Muscle of back (tissue), 13 donors: ENCODE measurements at places on chromosomes 7 and 10. TPM values are rescaled to one million over a fixed set of nuclear protein-coding genes. Genes with fewer than 3 reads are reported as not detected.

The CRHR2 gene
- polyA plus RNA-seq, result 4.5 TPM

The SEMA3E gene
- 3.3 TPM for polyA plus RNA-seq

The HGF gene
- polyA plus RNA-seq, result 7.0 TPM

The LRRC18 gene
- 0.10 TPM for polyA plus RNA-seq

The PNLIPRP2 gene
- polyA plus RNA-seq, result not detected

The NOS3 gene
- polyA plus RNA-seq, result 7.0 TPM

GRCh38 chr10:1738950-1739349 is 1.6 kb upstream of the ADARB2 start:
- DNase-seq, result no peak

GRCh38 chr10:102668326-102669107 is 24.2 kb downstream of the TRIM8 start:
- DNase-seq, result peak; percentile 44

DNA sequence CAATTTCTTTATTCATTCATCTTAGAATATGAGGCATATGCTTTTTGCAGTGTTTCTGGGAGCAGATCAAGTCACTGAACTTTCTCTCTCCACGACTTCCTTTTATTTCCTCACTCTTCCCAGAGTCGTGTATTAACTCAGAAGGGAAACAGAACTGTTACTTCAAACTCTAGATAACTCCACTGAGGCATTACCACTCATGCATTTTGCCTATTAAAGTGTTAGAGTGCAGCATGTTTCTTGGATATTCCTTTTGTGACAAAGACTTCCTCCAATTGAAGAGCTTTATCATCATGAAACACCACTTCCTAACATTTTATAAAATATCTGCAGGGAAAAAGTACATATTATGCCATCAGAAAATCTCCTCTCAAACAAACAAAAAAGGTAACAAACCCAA is 797.4 kb upstream of the COBL start:
- DNase-seq, result no peak

DNA sequence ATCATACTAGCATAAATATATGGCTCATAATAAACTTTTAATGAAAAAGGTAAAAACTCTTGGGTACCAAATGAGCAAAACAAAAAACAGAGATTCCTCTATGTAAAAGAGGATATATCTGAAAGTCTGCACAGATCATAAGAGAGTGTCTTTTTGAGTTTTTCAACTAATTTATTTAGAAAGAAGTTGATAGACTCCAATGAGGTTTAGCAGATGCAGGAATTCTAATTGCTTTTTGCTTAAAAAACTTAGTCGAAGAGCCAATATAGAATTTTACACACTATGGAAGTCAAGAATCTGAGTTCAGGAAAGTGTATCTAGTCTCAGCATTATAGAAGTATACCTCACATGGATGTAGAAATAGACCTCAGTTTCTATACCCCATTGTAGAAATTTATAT is 3.4 kb upstream of the MLLT10 start:
- DNase-seq, result no peak

DNA sequence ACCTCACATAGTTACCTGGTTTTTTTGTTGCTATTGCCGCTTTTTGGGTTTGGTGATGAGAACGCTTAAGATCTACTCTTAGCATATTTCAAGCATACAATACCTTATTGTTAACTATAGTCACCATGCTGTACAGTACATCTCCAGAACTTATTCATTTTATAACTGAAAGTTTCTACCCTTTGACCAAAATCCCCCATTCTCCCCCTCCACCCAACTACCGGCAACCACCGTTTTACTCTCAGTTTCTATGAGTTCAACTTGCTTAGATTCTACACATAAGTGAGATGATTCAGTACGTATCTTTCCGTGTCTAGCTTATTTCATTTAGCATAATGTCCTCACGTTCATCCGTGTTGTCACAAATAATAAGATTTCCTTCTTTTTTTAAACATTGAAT is 86.7 kb upstream of the IL6 start:
- no peak for DNase-seq

GRCh38 chr7:67566101-67566500 is 569.5 kb downstream of the TYW1 start:
- no peak for DNase-seq

DNA sequence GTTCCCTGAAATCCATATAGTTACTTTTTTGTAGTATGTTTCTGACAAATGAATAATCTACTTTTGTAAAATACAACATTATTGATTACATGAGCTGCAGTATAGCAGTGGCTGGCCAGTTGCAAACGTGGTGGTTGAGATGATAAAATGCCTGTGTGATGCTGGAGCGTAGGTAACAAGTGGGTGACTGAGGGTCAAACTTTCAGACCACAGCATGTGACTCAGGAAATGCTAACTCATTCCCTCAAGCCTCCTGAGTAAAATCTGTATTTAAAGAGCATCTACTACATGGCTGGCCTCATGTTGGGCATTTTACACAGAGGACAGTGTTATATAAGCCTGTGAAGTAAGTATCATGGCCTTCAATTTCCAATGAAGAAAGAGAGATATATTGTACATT is 585.2 kb downstream of the GRID1 start:
- no peak for DNase-seq

- no peak for DNase-seq
Measured at GRCh38 chr7:112159351-112159750, 46.8 kb downstream of the DOCK4 start.

GRCh38 chr10:118668228-118668952 is 72.9 kb upstream of the PRLHR start:
- no peak for DNase-seq

DNA sequence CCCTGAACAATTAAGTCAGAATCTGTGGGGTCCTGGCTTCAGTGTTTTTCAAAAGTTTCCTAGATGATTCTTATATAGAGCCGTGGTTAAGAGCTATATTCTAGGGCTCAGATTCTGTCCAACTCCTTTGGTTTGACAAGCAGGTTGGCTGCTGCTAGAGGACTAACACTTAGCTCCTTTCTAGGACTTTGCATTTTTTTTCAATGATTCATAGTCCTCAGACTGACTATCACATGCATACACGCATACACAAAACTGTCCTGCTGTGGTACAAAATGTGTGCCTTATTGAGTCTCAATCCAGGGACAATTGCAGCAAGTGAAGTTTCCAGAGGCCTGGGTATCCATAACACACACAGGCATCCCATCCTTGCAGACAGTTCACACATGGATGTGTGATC is 392.0 kb downstream of the NRG3 start:
- no peak for DNase-seq
